Suppressor macrophage (primary cell): ENCODE measurements at places on chromosomes 5 and 9.
A peak's percentile ranks its signal among the peaks of the same experiment; 100 is the strongest.

DNA sequence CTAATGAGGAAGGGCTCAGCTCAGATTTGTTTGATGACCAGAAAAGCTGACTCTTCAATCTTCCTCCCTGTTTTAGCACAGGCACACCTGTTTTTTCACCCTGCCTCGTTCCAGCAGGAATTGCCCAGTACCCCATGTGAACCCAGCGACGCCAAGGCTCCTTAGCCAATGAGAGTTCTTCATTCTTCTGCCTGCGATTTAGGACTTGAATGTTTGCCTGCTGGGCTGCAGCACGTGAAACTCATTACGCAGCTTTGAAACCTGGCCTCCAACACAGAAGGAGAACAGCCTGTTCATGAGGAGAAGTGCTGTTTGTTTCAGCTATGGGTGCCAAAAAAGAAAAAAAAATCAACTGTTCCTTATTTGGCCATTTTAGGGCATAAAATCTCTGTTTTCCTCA, 315.5 kb downstream of the TRPM3 start:
- DNase-seq = peak; percentile 2

- DNase-seq = no peak
These were observed 4.0 kb upstream of the RCL1 start for GRCh38 chr9:4788703-4789102.

GRCh38 chr5:3220201-3220600, 375.4 kb upstream of the IRX1 start:
- no peak for DNase-seq

GRCh38 chr5:9615331-9615730, 14.8 kb downstream of the TAS2R1 start:
- DNase-seq = no peak

DNA sequence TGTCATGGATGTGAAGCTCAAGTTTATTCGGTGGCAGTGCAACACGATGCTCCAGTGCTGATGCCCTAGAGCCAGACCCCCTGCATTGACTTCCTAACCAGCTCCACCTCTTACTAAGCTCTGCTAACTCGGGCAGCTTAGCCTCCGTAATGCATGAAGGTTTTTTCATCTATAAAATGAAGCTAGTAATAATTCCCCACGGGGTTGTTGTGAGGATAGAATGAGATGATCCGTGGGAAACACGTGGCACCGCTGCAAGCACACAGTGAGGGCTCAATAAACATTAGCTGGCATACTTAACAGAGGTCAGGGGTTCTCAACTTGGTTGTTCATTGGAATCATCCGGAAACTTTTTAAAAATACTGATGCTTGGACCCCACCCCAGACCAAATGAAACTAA, 6.8 kb downstream of the ENC1 start:
- no peak for DNase-seq

DNA sequence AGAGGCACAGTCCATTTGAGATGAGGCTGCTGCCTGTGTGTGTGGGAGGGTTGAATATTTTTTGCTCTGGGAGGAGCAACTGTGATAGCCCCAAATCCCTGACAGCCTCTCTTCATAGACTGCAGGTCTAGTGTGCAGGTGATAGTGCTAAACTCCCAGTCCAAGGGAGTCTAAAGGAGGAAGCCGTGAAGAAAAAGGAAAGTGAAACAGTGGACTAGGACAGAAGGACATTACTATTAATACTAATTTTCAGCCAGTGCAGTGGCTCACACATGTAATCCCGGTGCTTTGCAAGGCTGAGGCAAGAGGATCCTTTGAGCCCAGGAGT, 295.0 kb downstream of the PDE4D start:
- peak; percentile 48 for DNase-seq

DNA sequence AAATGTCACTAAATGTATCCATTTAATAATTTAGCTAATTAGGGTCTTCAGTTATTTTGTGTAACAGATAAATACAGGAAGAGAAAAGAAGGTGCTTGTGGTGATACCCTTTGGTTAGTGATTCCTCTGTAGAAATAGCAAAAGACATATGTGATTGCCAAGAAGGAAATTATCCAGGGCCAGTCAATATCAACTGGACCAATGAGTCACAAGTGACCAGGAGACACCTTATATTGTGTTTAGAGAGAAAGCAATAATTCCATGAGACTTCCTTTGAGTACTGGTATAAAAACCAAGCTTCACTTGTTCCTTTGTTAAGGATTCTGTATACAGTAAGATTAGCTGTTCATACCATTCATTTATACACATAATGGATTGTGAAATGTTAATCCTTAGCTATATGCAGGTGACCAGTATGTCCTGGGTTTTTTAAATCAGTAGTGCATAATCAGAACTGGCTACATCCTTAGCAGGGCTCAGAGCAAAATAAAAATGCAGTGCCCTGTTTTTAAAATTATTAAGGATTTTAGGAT, 11.7 kb upstream of the F2R start:
- no peak for DNase-seq

DNA sequence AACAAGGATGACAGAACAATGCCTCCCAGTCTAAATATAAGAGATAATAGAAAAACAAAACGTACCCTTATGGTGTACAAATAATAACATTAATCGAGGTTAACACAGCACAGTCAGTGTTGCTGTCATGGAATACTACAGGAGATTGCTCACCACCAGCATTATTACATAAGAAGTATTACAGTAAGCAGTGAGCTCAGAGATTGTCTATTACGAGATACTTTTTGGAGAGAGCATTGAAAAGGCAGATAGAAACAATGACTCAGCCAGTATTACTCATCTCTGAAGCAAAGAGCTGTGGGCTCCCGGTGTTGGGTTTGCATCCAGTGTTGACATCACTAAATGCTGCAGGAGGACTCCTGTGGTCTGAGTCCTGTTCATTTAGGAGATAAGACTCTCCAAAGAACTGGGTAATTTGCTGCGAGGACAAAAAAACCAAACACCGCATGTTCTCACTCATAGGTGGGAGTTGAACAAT, 191.9 kb upstream of the SEMA6A start:
- no peak for DNase-seq

DNA sequence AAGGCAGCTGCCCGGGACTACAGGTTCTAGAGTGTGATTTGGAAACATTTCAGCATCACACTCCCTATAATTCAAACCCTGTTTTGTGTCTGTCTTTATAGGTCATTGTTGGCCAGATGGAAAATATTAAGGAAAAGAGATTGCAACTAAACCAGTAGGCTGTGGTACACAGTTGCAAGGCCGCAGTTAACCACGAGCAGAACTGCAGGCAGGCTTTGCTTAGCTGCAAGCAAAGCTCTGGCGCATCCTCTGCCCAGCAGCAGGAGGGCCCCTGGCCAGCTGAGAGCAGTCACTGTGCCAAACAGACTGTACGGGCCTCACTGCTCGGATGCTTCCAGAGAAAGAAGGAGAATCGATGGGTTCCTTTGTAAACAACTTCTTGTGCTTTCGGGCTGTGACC, 204.5 kb downstream of the DENND1A start:
- no peak for DNase-seq

DNA sequence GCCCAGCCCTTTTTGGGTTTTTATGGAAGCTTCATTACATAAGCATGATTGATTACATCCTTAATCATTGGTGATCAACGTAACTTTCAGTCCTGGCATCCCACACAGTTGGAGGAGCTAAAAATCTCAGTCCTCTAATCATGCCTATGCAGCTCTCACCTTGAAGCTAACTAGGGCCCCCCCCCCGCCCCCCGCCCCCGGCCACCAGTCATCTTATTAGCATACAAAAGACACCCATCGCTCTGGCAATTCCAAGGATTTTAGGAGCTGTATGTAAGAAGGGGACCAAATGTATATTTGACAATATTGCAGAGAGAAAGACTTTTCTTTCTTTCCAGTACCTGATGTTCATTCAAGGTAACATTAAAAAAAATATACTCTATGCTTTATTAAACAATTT, 19.0 kb downstream of the ENC1 start:
- DNase-seq = no peak

- DNase-seq = no peak
These were observed 88.8 kb upstream of the PITX1 start for GRCh38 chr5:135122797-135123196.

DNA sequence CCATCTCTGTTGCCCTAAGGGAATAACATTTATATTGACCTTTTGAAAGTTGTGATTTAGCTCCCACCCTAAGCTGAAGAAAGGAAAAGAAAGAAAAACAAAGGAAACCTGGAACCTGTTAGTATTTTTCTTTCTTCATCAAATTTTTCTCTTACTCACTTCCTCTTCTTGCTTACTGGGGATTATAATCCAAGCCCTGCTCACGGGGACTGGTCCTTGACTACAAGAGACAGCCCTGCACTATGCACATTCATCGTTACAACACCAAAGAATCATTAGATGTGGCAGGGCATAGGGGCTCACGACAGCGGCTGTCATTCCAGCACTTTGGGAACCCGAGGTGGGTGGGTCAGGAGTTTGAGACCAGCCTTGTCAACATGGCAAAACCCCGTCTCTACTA, 37.8 kb upstream of the LPAR1 start:
- DNase-seq = peak; percentile 35

- DNase-seq = no peak
These were observed 8.9 kb downstream of the PLPPR1 start for GRCh38 chr9:101037430-101037829.

DNA sequence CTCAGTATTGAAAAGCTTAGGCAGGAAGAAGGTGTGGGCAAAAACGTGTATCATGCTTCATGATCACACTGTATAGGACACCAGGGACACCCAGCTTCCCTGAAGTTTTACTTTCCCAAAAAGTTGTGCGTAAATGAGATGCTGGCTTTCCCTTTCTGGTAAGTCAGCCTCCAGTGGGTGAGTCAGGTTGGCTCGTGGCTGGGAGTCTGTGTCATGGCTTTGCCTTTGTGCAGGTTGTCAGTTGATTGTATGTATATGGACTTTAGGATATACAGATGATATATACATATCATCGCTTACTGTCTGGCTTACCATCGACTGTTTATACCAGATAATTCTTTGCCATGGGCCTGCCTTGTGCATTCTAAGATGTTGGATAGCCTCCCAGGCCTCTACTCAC, 34.2 kb downstream of the ADRB2 start:
- DNase-seq = no peak

DNA sequence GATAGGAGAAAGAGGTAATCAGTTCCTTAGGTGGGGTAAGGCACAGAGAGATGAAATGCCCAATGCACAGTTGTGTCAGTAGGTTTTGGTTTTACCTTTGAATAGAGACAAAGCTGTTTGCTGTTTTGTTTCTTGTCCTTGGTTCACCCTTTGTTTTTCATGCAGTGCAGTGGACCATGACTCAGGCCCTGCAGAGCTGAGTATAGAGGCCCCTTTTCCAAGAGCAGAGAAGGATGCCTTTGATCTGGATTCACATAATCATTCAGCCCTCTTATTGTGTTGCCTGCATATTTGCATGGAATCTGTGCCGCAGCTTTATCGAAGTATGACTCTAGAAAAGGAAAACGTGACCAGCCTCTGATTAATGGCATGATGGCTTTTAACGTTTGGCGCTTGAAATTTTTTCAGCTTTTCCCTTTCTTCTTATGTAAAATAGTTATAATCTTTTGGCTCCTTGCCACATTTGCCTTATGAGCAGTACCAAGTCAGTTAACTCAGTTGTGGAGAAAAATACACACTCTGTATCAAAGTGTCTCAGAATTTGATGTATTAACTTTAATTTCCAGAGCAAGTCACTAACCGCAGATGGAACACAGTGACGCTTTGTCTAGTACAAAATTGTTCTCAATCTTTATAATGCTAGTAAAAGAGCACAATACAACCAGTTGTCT, 197.6 kb downstream of the KDM4C start:
- no peak for DNase-seq

DNA sequence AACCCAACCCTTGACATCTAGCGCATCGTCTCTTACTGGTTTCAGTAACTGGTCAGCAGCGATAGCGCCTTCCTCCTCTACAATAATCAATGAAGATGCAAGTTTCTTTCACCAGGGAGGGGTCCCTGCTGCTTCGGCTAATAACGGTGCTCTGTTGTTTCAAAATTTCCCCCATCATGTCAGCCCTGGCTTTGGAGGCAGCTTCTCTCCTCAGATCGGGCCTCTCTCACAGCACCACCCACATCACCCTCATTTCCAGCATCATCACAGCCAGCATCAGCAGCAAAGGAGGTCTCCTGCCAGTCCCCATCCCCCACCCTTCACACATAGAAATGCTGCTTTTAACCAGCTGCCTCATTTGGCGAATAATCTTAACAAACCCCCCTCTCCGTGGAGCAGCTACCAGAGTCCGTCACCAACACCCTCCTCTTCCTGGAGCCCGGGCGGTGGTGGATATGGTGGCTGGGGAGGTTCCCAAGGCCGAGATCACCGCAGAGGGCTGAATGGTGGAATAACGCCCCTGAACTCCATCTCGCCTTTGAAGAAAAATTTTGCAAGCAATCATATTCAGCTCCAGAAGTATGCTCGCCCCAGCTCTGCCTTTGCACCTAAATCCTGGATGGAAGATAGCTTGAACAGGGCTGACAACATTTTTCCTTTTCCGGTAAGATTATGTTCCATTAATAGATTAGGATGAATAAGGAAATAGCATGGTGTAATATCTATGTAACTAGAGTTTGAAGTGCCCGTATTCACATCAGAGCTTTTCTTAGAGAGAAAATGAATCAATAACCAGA, 2.2 kb downstream of the CPEB4 start:
- DNase-seq = no peak

- peak; percentile 69 for DNase-seq
These were observed 20.1 kb downstream of the PCDHGC5 start for GRCh38 chr5:141508798-141509611.

DNA sequence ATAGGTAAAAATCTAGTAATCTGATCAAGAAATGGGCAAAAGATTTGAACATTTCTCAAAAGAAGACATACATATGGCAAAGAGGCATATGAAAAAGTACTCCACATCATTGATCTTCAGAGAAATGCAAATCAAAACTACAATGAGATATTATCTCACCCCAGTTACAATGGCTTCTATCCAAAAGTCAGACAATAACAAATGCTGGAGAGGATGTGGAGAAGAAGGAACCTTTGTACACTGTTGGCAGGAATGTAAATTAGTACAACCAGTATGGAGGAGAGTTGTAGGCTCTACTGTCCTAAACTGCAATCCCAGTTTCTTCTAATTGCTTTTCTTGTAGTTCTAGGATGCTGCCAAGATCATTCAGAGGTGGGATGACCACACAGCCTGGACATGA, 193.5 kb upstream of the RFX3 start:
- no peak for DNase-seq

DNA sequence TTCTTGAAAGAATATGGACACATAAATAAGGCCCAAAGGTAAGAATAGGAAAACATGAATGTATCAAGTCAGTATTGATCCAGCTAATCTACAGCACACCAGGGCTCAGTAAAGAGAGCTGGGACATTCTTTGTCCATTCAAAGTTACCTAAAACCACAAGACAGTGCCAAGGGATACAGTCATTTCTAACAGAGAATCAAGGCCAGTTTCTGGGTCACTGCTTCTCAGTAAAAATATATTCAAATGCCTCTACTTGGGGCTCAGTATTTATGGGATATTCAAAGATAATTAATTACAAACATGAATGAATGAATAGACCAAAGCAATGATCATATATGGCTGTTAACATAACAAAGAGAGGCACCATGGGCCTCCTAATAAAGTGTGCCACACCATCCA, 34.9 kb downstream of the MTMR12 start:
- no peak for DNase-seq

- no peak for DNase-seq
These were observed 61.6 kb downstream of the SETX start for GRCh38 chr9:132293145-132293721.

GRCh38 chr9:107190061-107190935, 92.8 kb upstream of the RAD23B start:
- peak; percentile 30 for DNase-seq
